ENCODE measurements at places on chromosomes 12 and 14. TPM values are rescaled to one million over a fixed set of nuclear protein-coding genes. Genes with fewer than 3 reads are reported as not detected.

Gene CPNE6
- total RNA-seq = not detected

Gene SLC8A3
- 1.9 TPM for total RNA-seq

Gene NPC2
- 670 TPM for total RNA-seq

Gene MUCL1
- not detected for total RNA-seq

Gene PPFIA2
- 0.83 TPM for total RNA-seq

Gene CLEC2B
- total RNA-seq = 24.8 TPM

Gene DDX54
- total RNA-seq = 54.9 TPM

Gene ATXN7L3B
- 31.3 TPM for total RNA-seq

Gene IRF9
- 158 TPM for total RNA-seq

Gene TRIM9
- total RNA-seq = 0.92 TPM

Gene ITGA5
- total RNA-seq = 97.1 TPM

Gene KRT85
- total RNA-seq = not detected

Gene RTN1
- 18.2 TPM for total RNA-seq

Gene PAH
- total RNA-seq = not detected

Gene MAP1LC3B2
- 1.9 TPM for total RNA-seq

Gene PRH2
- total RNA-seq = not detected

Gene SLIRP
- 58.0 TPM for total RNA-seq

Gene FBXO21
- 35.4 TPM for total RNA-seq

Gene PTPN6
- 209 TPM for total RNA-seq
